ENCODE measurements at places on chromosomes 3 and 15.

DNA sequence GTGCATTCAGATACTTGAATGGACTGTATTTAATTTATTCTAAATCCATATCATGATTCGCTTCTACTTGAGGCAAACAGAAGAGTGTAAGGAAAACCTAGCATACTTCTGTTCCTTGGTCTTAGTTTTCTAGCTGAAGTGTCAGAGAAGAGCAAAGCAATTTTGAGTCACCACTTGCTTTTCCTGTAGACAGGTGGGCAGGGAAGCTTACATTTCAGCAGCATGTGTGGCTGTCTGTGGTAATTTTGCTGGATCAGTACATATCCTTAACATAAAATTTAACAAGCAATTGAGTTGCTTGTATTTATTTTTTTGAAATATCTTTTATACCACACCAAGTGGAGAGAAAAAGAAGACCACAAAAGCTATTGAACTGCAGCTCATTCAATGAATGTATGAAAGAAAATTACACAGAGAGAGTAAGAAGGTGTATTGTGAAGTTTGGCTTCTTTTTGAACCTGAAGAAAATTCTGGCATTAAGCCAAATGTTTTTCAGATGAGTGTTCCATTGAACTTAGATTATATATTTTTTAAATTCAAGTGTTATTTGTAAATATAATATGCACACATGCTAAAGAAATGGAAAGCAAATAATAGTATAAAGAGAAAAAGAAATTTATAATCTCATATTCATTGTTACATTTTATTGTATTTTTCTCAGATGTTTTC is 747.6 kb downstream of the NAALADL2 start:
- DNase-seq = no peak

DNA sequence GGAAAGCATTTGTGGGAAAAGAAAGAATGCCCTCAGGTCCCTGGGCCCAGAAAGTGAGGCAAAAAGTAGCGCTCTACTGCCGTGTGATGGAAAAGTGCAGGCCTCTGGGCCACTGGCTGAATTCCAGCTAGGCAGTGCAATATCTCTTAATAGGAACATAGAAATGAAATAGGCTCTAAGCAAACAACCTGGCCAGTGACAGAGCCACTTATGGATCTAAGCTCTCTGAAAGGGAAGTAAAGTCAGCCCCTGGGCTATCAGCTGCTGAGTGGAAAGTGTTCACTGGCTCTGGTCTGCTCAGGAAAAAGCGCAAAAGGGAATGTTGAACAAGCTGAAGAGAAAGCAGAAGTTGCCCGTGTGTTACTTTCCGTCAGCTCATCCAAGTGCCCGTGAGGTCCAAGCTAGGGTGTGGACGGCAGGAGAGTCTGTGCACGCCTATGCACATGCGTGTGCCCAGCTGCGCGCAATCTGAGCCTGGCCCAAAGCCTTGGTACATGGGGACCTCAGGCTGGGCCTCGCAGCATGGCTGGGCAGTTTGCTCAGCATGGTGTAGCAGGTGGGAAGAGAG is 74.0 kb upstream of the RAD18 start:
- DNase-seq = no peak

DNA sequence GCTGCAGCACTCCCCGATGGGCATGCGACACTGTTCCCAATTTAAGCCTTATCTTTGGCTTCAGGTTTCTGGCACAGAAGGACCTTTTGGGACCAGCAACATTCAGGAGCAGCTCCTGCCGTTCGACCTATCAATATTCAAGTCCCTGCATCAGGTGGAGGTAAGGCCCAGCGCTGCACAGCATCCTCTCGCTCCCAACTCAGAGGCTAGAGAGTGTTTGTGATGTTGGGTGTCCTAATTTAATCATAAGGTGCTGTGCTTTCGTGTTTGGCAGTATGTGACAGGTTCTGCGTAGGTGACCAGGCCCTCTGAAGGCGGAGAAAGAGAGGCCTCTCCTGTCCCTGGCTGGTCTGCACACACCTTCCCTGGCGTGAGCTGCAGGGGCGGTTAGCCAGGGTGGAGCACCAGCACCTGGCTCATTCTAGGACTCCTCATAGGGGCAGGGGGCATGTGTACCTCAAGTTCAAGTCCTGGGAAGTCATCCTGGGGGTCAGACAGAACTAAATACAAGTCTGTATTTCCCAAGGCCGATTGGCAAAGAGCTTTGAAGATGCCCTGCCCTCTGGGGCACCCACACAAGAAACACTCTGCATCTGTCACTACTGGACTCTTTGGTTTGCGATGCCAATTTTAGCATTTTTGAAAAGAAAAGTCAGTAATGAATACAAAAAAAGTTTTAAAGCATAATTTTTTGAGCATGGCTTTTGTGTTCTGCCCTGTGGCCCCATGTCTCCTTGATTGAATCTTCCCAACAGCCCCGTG is 17.0 kb downstream of the NISCH start:
- DNase-seq = no peak

- DNase-seq = no peak
These were observed 1085.2 kb upstream of the CADM2 start for GRCh38 chr3:83873550-83873949.

GRCh38 chr3:154990543-154990942 is 89.6 kb upstream of the MME start:
- no peak for DNase-seq

GRCh38 chr3:154095832-154096421 is 25.3 kb upstream of the ARHGEF26 start:
- DNase-seq = no peak

GRCh38 chr3:52196977-52197376 is 983 bp upstream of the ALAS1 start:
- no peak for DNase-seq

GRCh38 chr15:63449731-63450130 is 54.7 kb upstream of the USP3 start:
- no peak for DNase-seq

DNA sequence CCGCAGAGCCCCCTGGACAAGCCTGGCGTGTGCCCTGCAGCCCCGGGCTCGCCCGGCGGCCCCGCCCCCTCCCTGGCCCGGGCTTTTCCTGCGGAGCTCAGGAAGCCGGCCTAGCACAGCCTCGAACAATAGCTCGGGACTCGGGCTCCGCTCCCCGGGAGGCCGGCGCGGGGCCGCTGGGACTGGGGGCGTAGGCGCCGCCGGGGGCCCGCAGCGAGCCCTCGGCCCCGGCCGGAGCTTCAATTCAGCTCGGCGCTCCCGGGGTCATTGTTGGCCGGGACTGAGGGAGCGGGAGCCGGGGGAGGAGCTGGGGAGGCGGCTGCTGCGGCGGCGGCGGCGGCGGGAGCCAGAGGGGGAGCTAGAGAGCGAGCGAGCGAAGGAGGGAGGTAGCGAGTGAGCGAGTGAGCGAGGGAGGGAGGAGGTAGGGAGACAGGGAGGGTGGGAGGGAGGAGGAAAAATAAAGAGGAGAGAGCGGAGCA is 41.0 kb upstream of the ROPN1 start:
- peak; percentile 67 for DNase-seq

GRCh38 chr15:66496951-66497501 is 536 bp downstream of the SNAPC5 start:
- DNase-seq = no peak

All from NCI-H446 treated with DMSO at 0.1 percent for 48 hours (cell line).